Lung (tissue), 17 donors: ENCODE measurements at places on chromosomes 1 and 21. TPM values are rescaled to one million over a fixed set of nuclear protein-coding genes. Genes with fewer than 3 reads are reported as not detected.
A peak's percentile ranks its signal among the peaks of the same experiment; 100 is the strongest.

GRCh38 chr1:221841251-221841982, 99.5 kb upstream of the DUSP10 start:
- no peak overlapping the region for H3K27ac ChIP-seq
- peak; percentile 87 for DNase-seq
- no peak overlapping the region for H3K4me3 ChIP-seq

GRCh38 chr21:29190923-29191331, 60.5 kb downstream of the MAP3K7CL start:
- H3K36me3 ChIP-seq: no peaks in the 10 kb centered on the region
- H3K4me3 ChIP-seq: no peak overlapping the region
- H3K4me1 ChIP-seq: peaks cover 8% of the 10 kb centered on the region
- no peak for DNase-seq
- no peaks in the 10 kb centered on the region for H3K27me3 ChIP-seq
- no peak overlapping the region for H3K27ac ChIP-seq

The KRTAP19-2 gene
- total RNA-seq: not detected

- no peak overlapping the region for H3K27ac ChIP-seq
- H3K27me3 ChIP-seq: no peaks in the 10 kb centered on the region
- no peaks in the 10 kb centered on the region for H3K4me1 ChIP-seq
- no peak overlapping the region for H3K4me3 ChIP-seq
- DNase-seq: peak; percentile 20
Measured at GRCh38 chr1:200139661-200140250, 112.2 kb downstream of the NR5A2 start.

DNA sequence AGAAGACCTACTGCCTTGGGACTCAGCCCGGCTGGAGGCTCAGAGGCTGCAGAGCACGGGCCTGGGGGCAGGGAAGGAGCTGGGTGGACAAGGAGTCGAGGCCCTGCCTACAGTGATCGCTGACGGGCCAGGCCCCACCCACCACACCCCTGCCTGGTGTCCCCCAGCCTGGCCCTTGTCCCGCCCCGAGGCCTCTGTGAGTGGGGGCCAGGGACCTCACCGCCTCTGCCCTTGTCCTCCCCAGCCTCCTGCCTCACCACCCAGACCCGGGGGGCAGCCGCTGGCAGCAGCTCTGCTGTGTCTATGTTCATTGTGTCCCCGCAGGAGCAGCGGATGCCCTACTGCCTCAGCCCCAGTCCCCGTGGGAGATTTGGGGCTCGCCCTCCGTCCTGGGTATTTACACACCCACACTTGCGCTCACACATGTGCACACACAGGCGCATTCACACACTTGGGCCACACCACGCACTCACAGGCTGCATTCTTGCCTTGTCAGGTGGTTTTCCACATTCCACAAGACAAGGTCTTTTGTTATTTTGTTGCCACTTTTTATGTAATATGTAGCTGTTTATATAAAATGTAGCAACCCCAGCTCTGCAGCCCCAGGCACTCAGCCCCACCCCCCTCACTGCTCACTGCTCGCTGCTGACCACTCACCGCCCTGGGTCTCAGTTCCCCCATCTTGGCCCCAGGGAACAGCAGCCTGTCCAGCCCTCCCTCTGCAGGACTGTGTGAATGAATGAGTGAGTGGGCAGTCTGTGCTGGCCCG, 7.3 kb downstream of the PFKL start:
- peak overlapping the region; percentile 1 for H3K27ac ChIP-seq
- H3K4me3 ChIP-seq: no peak overlapping the region
- H3K27me3 ChIP-seq: no peaks in the 10 kb centered on the region
- H3K4me1 ChIP-seq: peaks cover 31% of the 10 kb centered on the region
- H3K36me3 ChIP-seq: peaks cover 6% of the 10 kb centered on the region
- DNase-seq: peak; percentile 64

DNA sequence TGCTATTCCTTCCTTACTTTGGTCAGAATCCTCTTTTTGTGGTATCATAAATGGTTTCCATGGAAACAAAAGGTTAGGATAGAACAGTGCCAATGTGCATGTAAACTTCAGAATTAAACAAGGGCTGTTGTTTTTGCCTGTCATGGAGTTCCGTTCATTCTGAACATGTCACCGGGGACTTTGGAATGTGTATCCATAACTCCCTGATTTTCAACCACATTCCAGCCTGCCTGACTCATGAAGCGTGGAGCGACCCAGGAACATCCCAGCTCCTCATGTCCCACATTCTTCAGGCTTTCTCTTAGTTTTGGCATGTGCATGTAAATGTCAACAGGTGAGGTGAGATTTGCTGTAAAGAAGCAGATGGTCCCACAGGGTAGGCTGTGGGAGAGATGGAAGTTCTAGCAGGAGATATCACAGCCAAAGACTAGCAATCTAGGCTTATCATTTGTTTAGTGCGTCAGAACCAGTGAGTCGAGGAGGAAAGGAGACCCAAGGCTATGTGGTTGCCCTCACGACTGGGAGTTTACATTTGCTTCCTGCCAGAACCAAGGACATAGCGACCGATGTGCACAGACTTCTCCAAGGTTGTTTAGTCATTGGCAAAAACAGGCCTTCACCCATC, 23.0 kb upstream of the DNAJC11 start:
- DNase-seq: no peak
- no peaks in the 10 kb centered on the region for H3K4me1 ChIP-seq
- H3K27ac ChIP-seq: no peak overlapping the region
- no peaks in the 10 kb centered on the region for H3K27me3 ChIP-seq

- no peak overlapping the region for H3K27ac ChIP-seq
- no peaks in the 10 kb centered on the region for H3K27me3 ChIP-seq
- no peak for DNase-seq
- no peak overlapping the region for H3K4me3 ChIP-seq
Measured at GRCh38 chr1:3626025-3626424, 1.2 kb downstream of the TPRG1L start.

DNA sequence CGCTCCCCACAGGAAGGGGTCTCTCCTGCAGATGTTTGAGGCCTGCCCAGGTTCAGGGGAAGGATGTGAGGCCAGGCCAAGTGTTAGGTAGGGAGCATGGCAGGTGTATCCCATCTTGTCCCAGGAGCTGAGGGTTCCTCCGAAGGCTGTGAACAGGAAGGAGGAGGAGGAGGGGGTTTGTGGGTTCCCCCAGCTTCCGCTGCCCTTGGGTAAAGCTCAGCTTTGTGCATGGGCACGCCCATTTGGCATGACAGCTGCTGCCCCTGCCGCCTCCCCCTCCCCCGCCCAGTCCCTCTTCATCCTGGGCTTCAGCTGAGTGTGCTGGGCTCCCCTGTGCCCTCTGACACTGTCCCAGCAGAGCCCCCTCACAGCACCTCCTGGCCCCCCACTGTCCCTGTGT, 25.5 kb downstream of the TNFRSF8 start:
- H3K36me3 ChIP-seq: no peaks in the 10 kb centered on the region
- no peak overlapping the region for H3K4me3 ChIP-seq
- H3K27me3 ChIP-seq: no peaks in the 10 kb centered on the region
- no peak overlapping the region for H3K27ac ChIP-seq

GRCh38 chr1:71919811-71920509, 362.4 kb downstream of the NEGR1 start:
- H3K27me3 ChIP-seq: no peaks in the 10 kb centered on the region
- H3K4me3 ChIP-seq: no peak overlapping the region
- no peaks in the 10 kb centered on the region for H3K4me1 ChIP-seq
- H3K27ac ChIP-seq: no peak overlapping the region
- no peaks in the 10 kb centered on the region for H3K36me3 ChIP-seq
- no peak for DNase-seq

The NTRK1 gene
- total RNA-seq: not detected

DNA sequence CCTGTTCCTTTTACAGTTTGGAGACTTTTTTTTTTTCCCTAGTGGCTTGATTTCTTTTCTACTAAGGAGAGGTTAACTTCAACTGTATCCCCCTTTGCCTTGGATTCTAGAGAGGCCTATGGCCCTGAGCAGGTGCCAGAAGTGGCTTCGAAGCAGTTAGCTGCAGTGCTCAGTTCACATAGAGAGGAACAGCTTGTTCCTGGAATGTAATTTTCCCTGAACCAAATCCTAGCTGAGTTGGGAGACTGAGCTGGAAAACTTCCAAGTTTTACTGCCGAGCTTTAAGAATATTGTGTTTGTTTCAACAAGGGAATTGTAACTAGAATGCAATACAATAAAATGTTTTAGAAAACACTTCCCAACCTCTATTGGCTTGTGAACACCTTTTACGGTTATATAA, 17.5 kb downstream of the RD3 start:
- DNase-seq: peak; percentile 61
- no peaks in the 10 kb centered on the region for H3K27me3 ChIP-seq
- no peaks in the 10 kb centered on the region for H3K4me1 ChIP-seq

GRCh38 chr1:32199717-32200072, 700 bp upstream of the CCDC28B start:
- H3K4me1 ChIP-seq: peaks cover 20% of the 10 kb centered on the region
- no peak overlapping the region for H3K4me3 ChIP-seq
- DNase-seq: no peak
- no peaks in the 10 kb centered on the region for H3K27me3 ChIP-seq
- peaks cover 14% of the 10 kb centered on the region for H3K36me3 ChIP-seq

- no peak for DNase-seq
- peaks cover 6% of the 10 kb centered on the region for H3K4me1 ChIP-seq
- no peak overlapping the region for H3K4me3 ChIP-seq
- no peaks in the 10 kb centered on the region for H3K27me3 ChIP-seq
- no peaks in the 10 kb centered on the region for H3K36me3 ChIP-seq
- no peak overlapping the region for H3K27ac ChIP-seq
Measured at GRCh38 chr1:111219557-111220286, 7.8 kb upstream of the CHI3L2 start.

DNA sequence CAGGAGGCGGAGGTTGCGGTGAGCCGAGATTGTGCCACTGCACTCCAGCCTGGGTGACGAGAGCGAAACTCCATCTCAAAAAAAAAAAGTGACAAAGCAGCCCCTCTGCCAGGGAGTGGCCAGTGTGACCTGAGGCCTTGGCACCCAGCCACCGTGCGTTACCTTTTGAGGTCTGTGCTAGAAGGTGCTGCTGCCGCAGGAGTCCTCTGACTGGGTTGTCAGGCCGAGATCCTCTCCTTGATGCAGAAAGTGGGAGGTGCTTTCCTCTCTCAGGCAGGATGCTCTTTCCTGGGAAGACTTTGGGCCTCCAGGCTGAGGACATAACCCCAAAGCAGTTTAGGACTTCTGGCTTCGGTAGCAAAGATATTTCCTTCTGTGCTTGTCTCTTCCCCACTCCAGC, 280.5 kb upstream of the VAMP3 start:
- no peak for DNase-seq
- H3K27ac ChIP-seq: no peak overlapping the region
- H3K4me3 ChIP-seq: no peak overlapping the region
- H3K27me3 ChIP-seq: peaks cover 2% of the 10 kb centered on the region

The KIAA1614 gene
- 6.2 TPM for total RNA-seq

- no peak overlapping the region for H3K4me3 ChIP-seq
- H3K4me1 ChIP-seq: no peaks in the 10 kb centered on the region
- no peaks in the 10 kb centered on the region for H3K27me3 ChIP-seq
- no peak overlapping the region for H3K27ac ChIP-seq
- DNase-seq: no peak
- H3K36me3 ChIP-seq: no peaks in the 10 kb centered on the region
Measured at GRCh38 chr1:4060850-4061249, 160.8 kb upstream of the C1orf174 start.

DNA sequence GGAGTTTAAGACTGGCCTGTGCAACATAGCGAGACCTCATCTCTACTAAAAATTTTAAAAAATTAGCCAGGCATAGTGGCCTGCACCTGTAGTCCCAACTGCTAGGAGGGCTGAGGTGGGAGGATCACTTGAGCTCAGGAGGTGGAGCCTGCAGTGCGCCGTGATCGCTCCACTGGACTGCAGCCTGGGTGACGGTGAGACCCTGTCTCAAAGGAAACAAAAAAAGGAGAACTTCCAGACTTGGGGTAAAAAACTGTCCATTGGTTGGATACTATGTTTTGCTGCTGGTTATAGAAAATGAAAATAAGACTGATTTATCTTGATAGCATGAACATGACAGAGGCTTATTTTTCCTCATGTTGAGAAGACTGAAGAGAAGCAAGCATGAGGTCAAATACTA, 79.4 kb downstream of the WDR4 start:
- no peaks in the 10 kb centered on the region for H3K4me1 ChIP-seq
- H3K4me3 ChIP-seq: no peak overlapping the region
- H3K36me3 ChIP-seq: no peaks in the 10 kb centered on the region

DNA sequence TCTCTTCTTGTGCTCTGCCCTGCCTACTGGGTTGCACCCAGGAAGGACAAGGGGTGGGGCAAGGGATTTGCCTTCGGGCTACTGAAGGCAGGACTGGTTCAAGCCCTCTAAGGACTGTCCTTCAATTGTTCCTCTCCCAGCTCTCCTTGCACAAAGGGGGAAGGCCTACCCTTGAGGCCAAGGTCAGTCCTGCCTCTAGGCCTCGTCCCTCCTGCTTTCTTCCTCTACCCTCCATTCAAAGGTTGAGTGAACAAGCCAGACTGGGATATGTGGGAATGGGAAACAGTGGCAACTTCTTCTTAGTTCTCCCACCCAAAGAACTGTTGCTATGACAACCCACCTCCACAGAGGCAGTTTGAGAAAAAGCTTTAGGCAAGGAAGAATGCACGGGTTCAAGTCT, 2.7 kb downstream of the LURAP1 start:
- DNase-seq: no peak
- H3K4me3 ChIP-seq: no peak overlapping the region
- peaks cover 8% of the 10 kb centered on the region for H3K4me1 ChIP-seq
- H3K36me3 ChIP-seq: no peaks in the 10 kb centered on the region
- H3K27ac ChIP-seq: peak overlapping the region; percentile 72

DNA sequence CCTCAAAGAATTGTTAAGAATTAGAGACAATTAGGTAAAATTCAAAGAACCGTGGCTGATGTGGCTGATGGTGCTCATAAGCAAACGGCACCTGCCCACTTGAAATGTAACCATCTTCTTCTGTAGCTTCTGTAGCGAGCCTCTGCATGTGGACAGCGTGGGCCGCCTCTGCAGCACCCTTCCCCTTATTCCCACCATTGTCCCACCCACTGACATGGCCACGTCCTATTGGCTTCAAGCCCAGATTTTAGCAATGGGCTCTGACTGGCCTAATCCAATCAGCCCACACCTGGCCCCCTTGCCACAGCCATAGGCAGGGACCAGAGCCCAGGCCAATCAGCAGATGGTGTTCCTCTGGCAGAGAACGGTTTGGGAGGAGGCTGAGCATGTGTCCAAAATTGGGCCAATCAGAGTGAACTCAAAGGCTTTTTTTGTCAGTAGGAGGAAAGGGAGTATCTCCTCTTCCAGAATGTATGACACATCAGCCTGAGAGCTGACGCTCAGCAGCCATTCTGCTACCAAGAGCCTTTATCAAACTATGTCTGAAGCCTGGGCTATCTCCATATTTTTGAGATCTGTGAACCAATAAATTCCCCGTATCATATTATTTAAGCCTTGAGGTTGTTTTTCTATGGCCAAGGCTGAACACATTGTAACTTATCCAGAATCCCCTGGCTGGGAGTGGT, 518.5 kb downstream of the SMYD3 start:
- no peaks in the 10 kb centered on the region for H3K27me3 ChIP-seq
- H3K27ac ChIP-seq: no peak overlapping the region
- no peak for DNase-seq
- no peak overlapping the region for H3K4me3 ChIP-seq
- H3K36me3 ChIP-seq: no peaks in the 10 kb centered on the region

GRCh38 chr1:89527256-89527655, 2.6 kb downstream of the LRRC8B start:
- no peak for DNase-seq
- H3K4me1 ChIP-seq: no peaks in the 10 kb centered on the region
- H3K4me3 ChIP-seq: no peak overlapping the region
- no peaks in the 10 kb centered on the region for H3K36me3 ChIP-seq

The HORMAD1 gene
- 1.2 TPM for total RNA-seq

The LEPROT gene
- 88.6 TPM for total RNA-seq
